ENCODE measurements at places on chromosomes 1 and 21. TPM values are rescaled to one million over a fixed set of nuclear protein-coding genes. Genes with fewer than 3 reads are reported as not detected.

The COL11A1 gene
- total RNA-seq: 239 TPM

The PBXIP1 gene
- 118 TPM for total RNA-seq

The SRGAP2C gene
- total RNA-seq: 22.5 TPM

The MGST3 gene
- total RNA-seq: 73.8 TPM

The C1orf116 gene
- 2.9 TPM for total RNA-seq

The LCE1F gene
- not detected for total RNA-seq

The CYP4X1 gene
- total RNA-seq: 6.3 TPM

The C21orf91 gene
- total RNA-seq: 27.9 TPM

The PLA2G2D gene
- not detected for total RNA-seq

The MATN1 gene
- total RNA-seq: 0.33 TPM

The TIE1 gene
- total RNA-seq: 33.0 TPM

The C1orf167 gene
- total RNA-seq: not detected

The IBA57 gene
- 13.7 TPM for total RNA-seq

The RXRG gene
- total RNA-seq: 83.8 TPM

The TMEM167B gene
- total RNA-seq: 38.5 TPM

The BSND gene
- not detected for total RNA-seq

The CDCA8 gene
- total RNA-seq: 3.6 TPM

Measured in camera-type eye (tissue), 1 donor.